Globus pallidus (tissue), 1 donor: ENCODE measurements at places on chromosomes 5 and 9.

- DNase-seq = no peak
These were observed 46.3 kb downstream of the ACO1 start for GRCh38 chr9:32430720-32431119.

- DNase-seq = no peak
These were observed 72.0 kb downstream of the CEP120 start for GRCh38 chr5:123351240-123351639.

- DNase-seq = no peak
These were observed 61.0 kb downstream of the ZNF608 start for GRCh38 chr5:124685404-124685930.

DNA sequence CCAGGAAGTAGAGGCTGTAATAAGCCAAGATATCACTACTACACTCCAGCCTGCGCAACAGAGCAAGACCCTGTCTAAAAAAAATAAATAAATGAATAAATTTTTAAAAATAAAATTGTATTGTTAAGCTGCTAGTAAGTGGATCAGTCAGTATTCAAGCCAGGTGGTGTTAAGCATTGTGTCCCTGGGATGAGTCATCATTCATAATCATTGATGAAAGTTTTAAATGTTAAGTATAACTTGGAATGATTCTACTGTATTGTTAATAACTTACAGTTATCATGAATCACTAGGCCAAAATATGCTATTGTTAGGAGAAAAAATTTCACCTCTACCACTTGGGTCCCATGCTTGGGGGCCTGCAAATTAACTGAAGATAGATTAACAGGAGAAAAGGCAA lies 38.2 kb downstream of the MED10 start:
- no peak for DNase-seq

DNA sequence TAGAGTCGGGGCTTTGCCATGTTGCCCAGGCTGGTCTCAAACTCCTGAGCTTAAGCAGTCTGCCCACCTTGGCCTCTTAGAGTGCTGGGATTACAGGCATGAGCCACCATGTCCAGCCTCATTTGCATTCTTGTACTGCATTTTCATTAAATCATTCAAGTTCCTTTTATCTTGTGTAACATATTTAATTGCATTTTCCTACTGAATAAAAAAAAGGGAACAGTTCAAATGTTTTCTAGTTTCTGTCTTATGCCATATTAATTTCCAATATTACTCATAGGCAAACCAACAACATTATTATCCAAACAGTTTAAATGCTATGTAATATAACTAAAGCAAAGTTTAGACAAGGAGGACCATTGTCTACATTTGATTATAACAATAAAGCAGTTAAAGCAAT lies 6.1 kb downstream of the SLC31A1 start:
- DNase-seq = no peak

DNA sequence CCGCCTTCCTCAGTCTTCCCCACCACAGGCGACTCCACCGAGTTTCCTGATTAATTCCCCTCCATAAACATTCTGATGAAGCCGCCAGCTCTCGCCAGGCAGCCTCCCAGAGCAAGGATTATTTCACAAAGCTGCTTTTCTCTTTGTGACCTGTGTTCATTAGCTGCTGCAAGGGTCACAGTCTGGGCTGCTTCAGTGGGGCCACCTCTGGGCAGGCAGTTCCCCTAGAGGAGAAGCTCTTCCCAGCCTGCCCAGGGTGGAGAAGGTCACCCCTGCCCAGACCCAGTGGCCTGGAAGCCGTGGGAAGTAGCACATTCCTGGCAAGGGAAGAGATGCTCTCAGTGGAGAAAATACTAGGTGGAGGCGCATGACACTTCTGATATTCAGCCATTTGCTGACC lies 58.4 kb upstream of the RAPGEF1 start:
- no peak for DNase-seq

GRCh38 chr9:130639124-130639765 lies 25.1 kb upstream of the PRDM12 start:
- no peak for DNase-seq

GRCh38 chr5:15326932-15327331 lies 173.0 kb upstream of the FBXL7 start:
- no peak for DNase-seq

- no peak for DNase-seq
These were observed 46.4 kb downstream of the C5orf15 start for GRCh38 chr5:133921979-133922378.

- DNase-seq = no peak
These were observed 211.3 kb upstream of the FBN2 start for GRCh38 chr5:128749136-128749898.

GRCh38 chr5:92800365-92800764 lies 780.7 kb downstream of the NR2F1-AS1 start:
- DNase-seq = no peak

- DNase-seq = no peak
These were observed 29.5 kb downstream of the SLC9A3 start for GRCh38 chr5:494667-495255.

DNA sequence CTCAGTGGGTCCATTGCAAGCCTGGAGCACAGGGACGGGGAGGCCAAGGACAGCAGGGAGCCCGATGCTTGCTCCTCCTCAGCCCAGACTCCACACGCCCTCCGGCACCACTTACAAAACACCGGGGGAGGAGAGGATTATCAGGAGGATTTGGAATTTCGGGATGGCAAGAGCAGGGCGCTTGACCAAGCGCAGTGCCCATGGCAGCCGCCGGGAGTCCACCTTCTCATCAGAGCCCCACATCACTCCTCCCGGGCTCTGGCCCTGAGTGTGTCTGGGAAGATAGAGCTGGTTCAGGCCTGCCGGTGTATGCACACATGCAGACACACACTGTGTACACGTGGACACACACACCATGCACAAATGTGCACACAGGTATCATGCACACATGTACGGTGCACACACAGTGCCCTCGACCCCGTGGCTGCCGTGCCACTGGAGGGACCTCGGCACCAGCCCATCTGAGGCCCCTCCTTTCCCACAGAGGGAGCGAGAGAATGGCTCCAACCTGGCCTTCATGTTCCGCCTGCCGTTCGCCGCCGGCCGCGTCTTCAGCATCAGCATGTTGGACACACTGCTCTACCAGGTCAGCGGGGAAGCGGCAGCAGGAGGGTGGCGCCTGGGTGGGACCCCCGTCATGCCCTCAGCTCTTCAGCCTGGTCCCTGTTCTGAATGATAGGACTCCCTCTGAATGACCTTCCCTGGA lies 81.7 kb downstream of the KCNT1 start:
- no peak for DNase-seq

- DNase-seq = no peak
These were observed 6.4 kb downstream of the KCNMB1 start for GRCh38 chr5:170382790-170383189.

DNA sequence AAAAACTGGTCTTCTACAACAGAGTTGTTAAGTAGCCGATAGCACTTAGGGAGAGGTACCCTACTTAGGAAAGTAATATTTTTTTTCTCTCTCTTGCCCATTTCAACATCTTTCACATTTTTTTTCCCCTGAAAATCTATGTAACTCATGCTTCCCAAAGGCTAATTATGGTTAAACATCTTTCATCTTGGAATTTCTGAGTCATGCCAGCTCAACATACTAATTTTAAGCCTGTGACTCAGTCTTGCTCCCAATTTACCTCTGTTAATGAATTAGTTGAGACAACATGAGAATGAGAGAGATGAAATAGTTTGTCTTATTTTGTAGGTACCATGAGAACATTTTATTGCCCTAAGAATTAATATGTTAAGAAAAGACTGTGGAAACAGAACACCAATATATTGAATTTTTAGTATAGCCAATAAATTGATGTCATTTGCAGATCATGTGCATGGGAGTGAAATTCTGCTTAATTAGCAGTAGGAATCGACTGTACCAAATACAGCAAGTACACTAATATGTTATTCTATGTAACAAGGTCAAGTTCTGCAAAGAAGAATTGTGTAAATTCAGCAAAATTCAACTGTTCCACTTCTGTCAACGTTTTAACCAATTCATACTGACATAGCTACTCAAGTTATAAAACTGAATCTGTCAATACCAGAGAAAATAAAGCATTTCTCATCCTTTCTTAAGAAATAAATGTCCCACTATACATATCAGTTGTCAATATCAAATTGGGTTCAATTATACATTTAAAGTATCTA lies 550.0 kb downstream of the PTPRD start:
- no peak for DNase-seq

DNA sequence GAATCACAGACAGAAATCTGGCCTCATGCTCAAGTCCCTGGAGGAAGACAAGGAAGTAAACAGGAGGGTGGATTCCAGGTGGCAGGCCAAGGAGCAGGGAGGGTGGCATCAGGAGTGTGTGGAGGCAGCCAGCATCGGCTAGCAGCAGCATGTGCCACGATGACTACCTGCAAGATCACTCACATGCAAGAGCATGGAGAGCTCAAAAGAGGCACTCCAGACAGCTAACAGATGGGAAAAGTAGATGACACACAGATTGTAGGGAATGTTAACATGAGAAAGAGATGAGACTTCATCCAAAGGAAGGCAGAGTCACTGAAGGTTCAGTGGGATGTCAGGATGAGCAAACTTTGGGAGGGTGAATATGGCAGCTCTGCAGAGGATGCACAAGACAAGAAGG lies 104.3 kb downstream of the SEMA5A start:
- DNase-seq = no peak

- DNase-seq = no peak
These were observed 241.0 kb upstream of the NFIL3 start for GRCh38 chr9:91664663-91665062.

GRCh38 chr5:127761869-127762268 lies 58.7 kb downstream of the CCDC192 start:
- peak; percentile 20 for DNase-seq

GRCh38 chr5:171593401-171593800 lies 174.0 kb downstream of the FGF18 start:
- DNase-seq = no peak

- no peak for DNase-seq
These were observed 601 bp downstream of the FBXO38 start for GRCh38 chr5:148384380-148384737.

- no peak for DNase-seq
These were observed 205.1 kb downstream of the NTRK2 start for GRCh38 chr9:84874596-84874995.

DNA sequence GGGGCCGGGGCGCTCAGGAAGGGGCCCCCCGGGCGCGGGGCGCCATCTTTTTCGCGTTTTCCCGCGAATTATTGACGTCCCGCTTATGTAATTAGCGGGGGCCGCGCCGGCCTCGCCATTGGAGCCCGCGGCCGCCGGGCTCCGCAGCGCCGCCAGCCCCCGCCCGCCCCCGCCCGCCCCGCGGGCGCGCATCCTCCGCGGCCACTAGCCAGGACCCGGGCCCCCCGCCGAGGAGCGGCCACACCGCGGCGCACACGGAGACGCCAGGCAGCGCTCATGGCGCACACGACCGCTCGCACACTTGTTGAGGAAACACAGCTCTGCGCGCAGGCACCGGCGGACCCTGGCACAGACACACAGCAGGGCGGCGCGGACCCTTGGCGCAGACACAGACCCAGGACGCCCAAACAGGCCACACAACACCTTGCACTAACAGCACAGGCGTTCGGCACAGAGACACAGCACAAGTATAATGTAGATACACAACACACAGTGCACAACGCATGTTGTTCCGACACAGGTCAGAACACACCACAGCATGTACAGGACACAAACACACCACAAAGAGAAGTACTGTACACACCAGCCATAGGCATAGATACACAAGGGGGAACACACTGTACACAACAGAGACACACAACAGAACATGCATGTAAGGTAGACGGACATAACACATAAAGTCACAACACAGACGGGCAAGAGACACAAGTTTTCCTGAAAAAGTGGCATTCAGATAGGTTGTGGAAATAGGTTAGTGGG lies 467 bp upstream of the PHF19 start:
- DNase-seq = peak; percentile 67

DNA sequence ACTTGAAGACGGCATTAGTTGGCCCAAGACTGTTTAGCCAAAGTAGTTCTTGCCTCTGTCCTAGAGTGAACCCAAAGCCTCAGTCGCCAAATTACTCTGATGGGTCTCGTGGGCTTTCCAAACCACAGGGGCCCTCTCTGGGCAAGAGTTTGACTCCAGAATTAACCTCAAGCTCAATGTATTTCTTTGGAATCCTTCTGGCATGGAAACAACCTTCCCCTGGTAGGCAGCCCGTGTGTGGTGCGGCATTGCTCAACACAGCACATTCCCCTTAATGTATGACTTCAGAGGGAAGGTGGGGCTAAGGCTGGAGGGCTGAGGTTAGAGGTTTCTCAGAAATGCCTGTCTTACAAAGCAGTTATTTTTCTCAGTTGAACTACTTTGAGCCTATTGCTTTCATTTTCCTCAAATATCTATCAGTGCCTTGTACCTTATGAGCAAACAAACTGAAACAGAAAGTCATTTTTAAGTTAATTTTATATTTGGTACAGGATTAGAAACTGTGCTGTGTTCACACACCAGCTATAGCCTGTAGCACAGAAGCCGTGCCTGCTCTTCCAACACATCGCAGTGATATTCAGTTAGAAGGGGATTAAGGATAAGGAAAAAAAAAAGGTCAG lies 123.9 kb upstream of the HAPLN1 start:
- DNase-seq = no peak

- DNase-seq = no peak
These were observed 101.0 kb upstream of the PIK3R1 start for GRCh38 chr5:68114378-68115040.

- DNase-seq = no peak
These were observed 56.7 kb downstream of the ARHGAP26 start for GRCh38 chr5:142826741-142827492.

DNA sequence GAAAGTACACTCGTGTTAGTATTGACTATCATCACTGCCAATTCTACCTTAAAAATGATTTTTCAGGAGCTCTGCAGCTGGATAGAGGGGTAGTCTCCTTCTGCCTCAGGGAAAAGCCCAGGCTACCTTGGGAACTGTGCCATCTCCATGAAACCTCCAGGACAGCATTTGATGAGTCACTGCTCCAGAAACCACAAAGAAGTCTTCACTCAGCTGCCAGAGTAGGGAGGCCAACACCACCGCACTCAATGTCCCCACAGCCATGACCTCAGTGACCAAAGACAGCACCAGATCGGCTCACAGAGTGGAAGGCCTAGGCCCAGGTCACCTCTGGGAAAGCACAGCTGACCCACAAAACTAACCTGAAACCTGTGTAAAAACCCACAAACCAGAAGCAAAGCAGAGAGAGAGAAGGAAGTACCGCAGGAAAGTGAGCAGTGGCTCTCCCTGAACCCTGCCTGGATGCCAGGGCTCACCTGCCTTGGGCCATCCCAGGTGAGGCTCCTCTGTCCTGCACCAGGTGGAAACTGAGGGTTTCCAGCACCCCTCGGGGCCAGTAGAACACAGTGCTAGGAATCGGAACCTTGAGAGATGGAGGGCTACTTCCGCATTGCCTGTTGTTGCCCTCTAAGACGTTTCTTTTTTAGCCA lies 30.0 kb downstream of the S1PR3 start:
- no peak for DNase-seq

GRCh38 chr5:131994533-131995226 lies 16.8 kb downstream of the ACSL6 start:
- DNase-seq = no peak

GRCh38 chr5:126846344-126846743 lies 69.4 kb downstream of the LMNB1 start:
- DNase-seq = no peak

GRCh38 chr5:31845361-31845760 lies 206.4 kb downstream of the PDZD2 start:
- DNase-seq = no peak
